ENCODE measurements at places on chromosomes 12 and 14.

DNA sequence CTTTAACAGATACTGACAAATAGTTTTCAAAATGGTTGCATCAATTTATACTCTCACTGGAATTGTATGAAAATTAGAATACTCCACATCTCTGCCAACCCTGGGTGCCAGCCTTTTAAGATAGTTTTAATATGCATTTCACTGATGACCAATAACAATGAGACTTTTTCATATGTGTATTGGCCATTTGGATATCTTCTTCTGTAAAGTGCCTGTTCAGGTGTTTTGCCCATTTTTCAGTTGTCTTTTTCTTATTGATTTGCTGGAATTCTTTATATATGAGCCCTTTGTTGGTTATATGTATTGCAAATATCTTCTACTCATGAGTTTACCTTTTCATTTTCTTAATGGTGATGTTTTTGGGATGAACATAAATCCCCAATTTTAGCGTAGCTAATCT lies 16.7 kb upstream of the RNU6-7 start:
- no peak for DNase-seq

GRCh38 chr12:115451780-115452736 lies 768.1 kb upstream of the TBX3 start:
- DNase-seq: no peak

GRCh38 chr12:95143621-95144205 lies 70.3 kb upstream of the NR2C1 start:
- DNase-seq: no peak

DNA sequence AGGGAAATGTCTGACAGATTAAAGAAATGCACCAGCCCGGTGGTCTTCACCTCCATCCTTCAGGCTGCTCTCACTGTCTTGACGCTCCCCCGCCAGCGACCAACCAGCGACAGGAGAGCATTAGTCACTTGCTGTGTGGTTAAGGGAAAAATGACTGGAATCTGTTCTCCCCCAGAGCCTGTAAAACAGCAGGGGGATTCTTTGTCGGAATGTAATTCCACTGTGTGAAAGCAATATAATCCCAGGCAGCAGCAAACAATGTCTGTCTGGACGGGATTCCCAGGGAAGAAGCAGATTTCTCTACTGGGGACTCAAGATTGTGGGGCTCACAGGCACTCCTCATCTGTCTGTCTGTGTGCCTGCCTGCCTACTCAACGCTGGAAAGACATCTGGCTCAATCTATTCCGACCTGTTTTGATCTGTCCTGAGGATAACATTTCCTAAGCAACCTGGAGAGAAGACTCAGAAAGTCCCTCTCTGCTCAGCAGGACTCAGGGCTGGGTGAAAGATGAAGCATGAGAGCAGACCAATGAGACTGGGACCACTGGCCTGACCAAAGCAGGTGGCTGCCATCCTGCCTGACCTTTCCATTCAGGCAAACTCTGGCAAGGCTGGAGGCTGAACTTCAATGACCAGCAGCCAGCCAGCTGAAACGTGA lies 54.6 kb downstream of the NUAK1 start:
- DNase-seq: no peak

GRCh38 chr14:96146131-96146771 lies 58.4 kb upstream of the BDKRB2 start:
- DNase-seq: no peak

DNA sequence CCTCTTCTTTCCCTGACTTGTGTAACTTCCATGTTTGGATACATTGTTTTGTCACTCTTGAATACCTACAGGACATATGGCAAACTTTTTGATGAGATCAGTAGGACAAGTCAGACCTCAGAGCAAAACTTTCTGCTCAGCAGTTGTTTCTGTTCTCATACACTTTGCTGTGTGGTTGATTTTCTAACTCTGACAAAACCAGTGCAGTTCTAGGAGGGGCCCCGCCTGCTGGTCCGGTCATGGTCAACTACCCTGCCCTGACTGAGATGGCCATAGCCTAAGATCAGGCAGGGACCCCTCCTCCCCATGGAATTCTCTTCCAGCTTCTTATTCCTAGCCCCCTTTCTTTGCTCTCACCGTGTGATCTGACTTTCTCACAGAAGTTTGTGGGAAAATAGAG lies 92.8 kb downstream of the OTOGL start:
- no peak for DNase-seq

GRCh38 chr14:94598816-94599655 lies 13.2 kb upstream of the SERPINA3 start:
- DNase-seq: no peak

GRCh38 chr14:63996016-63996415 lies 143.2 kb downstream of the SYNE2 start:
- no peak for DNase-seq

DNA sequence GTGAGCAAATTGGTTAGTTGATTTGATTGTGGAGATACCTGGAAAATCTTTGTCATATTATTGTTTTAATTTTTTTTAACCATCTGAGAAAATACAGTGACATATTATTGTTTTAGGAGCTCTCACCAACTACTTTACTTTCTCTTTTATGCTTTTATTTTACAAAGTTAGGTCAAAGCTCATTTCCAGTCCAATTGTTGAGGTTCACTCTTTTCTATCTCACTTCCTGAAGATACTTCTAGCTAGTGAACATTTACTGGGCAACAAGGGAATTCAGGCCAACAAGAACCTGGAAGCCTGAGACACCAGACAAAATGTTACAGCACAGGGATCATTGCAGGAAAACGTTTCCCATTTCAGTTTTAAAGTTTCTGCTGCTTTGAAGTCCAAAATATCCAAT lies 3.9 kb downstream of the TMEM30B start:
- DNase-seq: no peak

DNA sequence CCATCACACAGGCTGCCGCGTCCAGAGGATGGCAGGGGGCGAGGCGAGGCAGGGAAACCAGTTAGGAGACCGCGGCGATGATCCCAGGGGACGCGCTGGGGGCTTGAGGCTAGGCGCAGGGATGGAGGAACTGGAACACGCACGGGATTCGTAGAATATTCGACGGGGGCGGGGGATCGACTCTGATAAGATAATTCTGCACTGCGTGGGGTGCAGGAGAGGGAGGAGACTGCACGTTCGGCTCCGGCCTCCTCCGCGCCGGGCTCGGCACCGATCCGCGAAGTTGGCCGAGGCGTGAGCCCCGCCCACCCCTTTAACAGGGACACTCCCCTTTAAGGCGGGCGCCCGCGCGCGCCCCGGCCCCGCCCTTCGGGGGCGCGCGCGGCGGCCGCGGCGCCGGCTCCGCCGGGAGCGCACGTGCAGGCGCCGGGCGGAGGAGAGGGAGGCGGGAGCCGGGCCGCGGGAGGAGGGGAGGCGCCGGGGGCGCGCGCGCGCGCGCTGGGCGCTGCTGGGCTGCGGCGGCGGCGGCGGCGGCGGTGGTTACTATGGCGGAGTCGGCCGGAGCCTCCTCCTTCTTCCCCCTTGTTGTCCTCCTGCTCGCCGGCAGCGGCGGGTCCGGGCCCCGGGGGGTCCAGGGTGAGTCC lies at the start of gene ACVR1B:
Gene ACVR1B (plus strand): TSS at position 501 of the 644 bp plus-strand sequence. CDS start 45 bp downstream, at position 546.
- DNase-seq: peak; percentile 69

GRCh38 chr12:56115329-56115728 lies 1.1 kb upstream of the RPL41 start:
- DNase-seq: no peak

DNA sequence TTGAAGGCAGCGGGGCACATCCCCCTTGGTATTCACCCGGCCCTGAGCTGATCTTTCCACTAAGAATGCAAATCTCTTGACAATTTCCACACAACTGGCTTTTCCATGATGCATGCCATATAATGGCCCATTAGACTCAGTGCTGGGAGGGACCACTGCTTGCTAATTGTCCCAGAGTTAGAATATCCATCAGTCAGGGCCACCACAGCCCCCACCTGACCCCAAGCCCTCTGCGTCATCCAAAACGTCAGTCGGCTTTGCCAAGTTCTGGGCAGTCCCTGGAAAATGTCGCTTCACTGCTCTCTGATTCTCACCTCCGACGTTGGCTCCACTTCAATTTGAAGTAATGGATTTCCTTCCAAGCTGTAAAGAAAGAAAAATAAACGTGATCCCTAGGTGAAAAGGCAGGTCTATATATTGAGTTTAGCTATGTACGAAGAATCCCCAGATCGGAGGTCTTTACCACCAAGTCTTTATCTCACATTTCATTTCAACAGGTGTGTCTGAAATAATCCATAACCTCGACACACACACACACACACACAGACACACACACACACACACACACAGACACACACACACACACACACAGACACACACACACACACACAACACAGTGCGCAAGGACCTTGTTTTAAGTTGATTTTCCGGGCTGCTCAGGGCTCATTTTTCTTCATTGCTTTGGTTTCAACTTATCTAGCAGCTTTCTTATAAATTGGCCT lies 165.5 kb upstream of the NOS1 start:
- DNase-seq: no peak

- DNase-seq: no peak
Measured at GRCh38 chr12:26378711-26379110, 183.3 kb downstream of the SSPN start.

DNA sequence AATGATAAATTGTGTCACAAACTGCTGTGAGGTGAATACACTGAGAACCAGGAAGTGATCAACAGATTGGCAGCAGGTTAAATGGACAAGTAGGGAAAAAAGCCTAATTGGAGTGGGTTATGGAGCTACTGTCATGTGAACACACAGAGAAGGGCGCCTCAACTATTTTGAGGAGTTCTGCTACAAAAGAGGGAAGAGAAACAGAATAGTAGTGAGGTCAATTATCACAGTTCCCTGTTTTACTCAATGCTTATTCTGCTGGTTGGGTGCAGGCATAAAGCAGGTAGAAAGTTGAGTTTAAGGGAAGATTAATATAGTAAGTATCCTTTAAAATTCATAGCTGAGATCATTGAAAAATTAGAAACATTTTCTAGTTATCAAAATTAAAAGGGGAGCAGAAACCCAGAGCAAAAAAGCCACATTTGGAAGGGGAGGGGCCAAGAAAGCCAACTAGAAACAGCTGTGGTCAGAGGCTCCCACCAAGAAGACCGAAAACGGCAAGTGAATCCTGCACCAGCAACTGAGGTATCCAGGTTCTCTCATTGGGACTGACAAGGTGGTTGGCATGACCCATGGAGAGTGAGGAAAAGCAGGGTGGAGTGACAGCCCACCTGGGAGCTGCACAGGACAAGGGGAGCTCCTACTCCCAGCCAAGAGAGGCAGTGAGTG lies 105.7 kb downstream of the ZC3H14 start:
- DNase-seq: no peak

GRCh38 chr12:96248136-96248931 lies 54.2 kb downstream of the ELK3 start:
- no peak for DNase-seq

DNA sequence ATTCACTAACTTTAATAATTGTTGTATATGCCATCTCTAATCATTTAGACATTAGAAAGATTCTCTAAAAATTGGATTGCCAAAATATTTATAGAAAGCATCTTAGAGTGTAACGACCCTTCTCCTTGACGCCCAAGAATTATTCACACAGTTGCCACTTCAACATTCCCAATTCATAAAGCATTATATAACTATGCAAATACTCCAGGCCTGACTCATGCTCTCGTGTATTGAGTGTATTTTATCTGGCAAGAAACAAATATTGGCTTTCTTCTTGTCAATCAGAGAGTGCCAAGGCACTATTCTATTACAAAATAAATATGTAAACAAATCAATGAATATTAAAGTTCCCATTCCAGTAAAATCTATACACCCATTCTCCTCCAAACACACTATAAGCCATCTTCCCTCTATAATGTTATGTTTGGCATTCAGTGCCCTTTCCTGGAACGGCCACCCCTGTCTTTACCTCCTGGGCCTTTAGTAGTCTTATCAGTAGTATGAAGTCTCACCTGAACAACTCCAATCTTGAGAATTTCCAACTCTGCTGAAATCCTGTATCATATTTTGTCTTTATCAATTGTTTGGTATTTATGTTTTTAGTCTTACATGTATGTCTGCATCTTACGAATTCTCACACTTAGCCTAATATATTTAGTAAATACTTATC lies 182.6 kb downstream of the PIK3C2G start:
- no peak for DNase-seq

GRCh38 chr14:90293766-90294730 lies 37.7 kb downstream of the NRDE2 start:
- DNase-seq: no peak

DNA sequence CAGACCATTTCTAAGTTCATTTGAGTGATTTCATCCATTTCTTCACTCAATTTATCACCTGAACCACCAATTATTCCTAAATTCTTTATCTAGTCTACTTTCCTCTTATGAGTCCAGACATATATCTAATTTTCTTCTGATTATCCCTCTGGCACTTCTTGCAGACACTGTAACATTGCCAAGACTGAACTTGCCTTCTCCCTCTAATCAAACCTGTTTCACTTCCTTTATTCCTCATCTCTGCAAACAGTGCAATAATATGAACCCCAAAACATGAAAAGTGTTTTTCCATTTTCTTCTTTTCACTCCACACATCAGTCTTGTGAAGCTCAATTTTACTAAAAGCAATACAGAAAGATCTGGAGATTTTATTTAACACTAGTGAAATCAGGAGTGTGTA lies 37.8 kb upstream of the PTPRQ start:
- DNase-seq: no peak

- no peak for DNase-seq
Measured at GRCh38 chr12:31803306-31804184, 74.7 kb upstream of the AMN1 start.

DNA sequence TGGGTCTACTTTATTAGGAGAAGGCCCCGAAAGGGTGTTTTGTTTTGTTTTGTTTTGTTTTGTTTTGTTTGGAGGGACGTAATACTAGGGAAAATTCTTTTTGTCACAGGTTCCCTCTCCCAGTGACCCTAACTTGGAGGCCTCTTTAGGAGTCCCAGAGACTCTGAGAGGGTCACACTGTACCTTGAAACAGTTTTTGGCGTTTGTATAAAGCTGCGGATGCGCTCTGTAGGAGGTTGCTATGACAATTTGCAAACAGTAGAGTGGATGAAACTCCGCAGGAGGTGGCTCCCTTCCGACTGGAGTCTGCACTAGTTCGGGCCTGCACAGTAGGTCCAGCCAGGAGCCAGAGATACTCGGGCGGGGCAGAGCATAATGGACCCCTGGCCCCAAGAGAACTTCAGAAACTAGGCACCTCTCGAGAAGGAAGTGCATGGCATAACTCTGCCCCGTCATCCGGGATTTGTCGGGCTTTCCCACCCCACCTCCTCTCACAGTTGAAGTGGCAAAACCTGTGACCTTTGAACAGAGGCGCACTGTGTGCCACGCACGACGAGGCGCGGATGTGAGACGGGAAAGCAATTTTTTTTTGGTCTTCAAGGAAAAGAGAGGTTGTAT lies 1.3 kb upstream of the DYRK2 start:
- DNase-seq: no peak

GRCh38 chr14:71290960-71291466 lies 383.8 kb downstream of the PCNX1 start:
- peak; percentile 15 for DNase-seq
